OCI-LY7 (cell line): ENCODE measurements at places on chromosomes 5 and 9. TPM values are rescaled to one million over a fixed set of nuclear protein-coding genes. Genes with fewer than 3 reads are reported as not detected.

Gene ROR2
- 0.10 and 0.17 TPM in 2 replicates for total RNA-seq

Gene BTF3
- total RNA-seq = 736 and 805 TPM in 2 replicates

Gene GDA
- total RNA-seq = not detected in 2 replicates

Gene PDLIM4
- total RNA-seq = not detected in 2 replicates

Gene FOXD4L6
- total RNA-seq = 0.29 TPM in 1 of 2 replicates, not detected in the other

Gene WDR38
- total RNA-seq = not detected in 2 replicates

Gene FST
- 0.57 TPM in 1 of 2 replicates, not detected in the other for total RNA-seq

Gene HACD4
- total RNA-seq = not detected in 2 replicates

Gene SH3TC2
- total RNA-seq = not detected in 2 replicates

Gene GFI1B
- 3.3 and 4.9 TPM in 2 replicates for total RNA-seq

Gene PTPN3
- not detected in 2 replicates for total RNA-seq

Gene LCN6
- total RNA-seq = not detected in 2 replicates

Gene SVEP1
- total RNA-seq = not detected in 2 replicates

Gene TAF11L4
- total RNA-seq = not detected in 2 replicates

Gene EFCAB9
- not detected in 2 replicates for total RNA-seq

Gene AHRR
- 1.4 and 2.2 TPM in 2 replicates for total RNA-seq
